SW 1271 (cell line): ENCODE measurements at places on chromosomes 2 and 18.

GRCh38 chr2:185921048-185921756 lies 182.6 kb downstream of the FSIP2 start:
- DNase-seq: no peak

- no peak for DNase-seq
Measured at GRCh38 chr18:35491700-35492077, 6.1 kb downstream of the INO80C start.

DNA sequence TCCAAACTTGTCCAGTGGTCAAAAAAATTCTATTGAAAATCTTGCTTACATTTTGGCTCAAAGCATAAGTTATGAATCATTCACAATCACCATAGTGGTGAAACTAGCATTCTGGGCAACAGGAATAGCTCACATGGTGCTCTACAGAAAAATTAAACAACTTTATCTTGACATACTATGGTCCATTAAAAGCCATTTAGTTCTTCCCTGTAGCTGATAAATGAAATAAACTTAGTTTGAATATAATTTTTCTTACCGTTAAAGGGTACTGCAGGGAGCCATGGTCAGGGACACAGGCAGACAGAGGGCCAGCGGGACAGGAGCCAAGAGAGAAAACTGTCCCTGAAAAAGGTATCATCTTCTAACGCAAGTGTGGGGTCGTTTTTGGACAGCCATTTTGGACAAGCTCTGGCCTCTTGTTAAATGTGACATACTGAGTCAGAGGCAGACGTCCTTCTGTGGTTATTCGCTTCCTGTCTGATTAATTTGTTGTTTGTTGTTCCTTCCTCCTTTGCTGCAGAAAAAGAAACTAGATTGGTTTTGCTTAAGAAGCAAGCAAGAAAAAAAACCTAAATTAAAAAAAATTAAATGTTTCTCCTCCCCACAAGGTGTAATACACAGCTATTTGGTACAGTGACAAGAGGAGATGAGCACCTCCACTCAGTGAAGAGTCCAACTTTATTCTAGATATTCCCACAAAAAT lies at the start of gene WIPF1:
TSS of gene WIPF1 (minus strand) at position 460 of the 703 bp plus-strand sequence. CDS start 12,231 bp downstream, outside the sequence.
- peak; percentile 57 for DNase-seq

DNA sequence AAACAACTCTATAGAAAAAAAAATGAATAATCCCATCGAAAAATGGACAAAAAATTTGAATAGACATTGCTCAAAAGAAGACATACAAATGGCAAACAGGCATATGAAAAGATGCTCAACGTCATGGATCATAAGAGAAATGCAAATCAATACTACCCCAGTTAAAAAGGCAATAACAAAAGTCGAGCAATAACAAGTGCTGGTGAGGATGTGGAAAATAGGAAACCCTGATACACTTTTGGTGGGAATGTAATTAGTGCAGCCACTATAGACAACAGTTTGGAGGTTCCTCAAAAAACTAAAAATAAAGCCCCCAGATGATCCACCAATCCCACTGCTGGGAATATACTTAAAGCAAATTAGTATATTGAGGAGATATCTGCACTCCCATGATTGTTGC lies 701.5 kb downstream of the NUP35 start:
- no peak for DNase-seq

- DNase-seq: no peak
Measured at GRCh38 chr18:71293322-71293721, 1004.5 kb downstream of the SOCS6 start.

- DNase-seq: no peak
Measured at GRCh38 chr18:36440614-36441013, 143.1 kb downstream of the FHOD3 start.

- DNase-seq: no peak
Measured at GRCh38 chr2:227674485-227674884, 7.9 kb downstream of the SCYGR5 start.

DNA sequence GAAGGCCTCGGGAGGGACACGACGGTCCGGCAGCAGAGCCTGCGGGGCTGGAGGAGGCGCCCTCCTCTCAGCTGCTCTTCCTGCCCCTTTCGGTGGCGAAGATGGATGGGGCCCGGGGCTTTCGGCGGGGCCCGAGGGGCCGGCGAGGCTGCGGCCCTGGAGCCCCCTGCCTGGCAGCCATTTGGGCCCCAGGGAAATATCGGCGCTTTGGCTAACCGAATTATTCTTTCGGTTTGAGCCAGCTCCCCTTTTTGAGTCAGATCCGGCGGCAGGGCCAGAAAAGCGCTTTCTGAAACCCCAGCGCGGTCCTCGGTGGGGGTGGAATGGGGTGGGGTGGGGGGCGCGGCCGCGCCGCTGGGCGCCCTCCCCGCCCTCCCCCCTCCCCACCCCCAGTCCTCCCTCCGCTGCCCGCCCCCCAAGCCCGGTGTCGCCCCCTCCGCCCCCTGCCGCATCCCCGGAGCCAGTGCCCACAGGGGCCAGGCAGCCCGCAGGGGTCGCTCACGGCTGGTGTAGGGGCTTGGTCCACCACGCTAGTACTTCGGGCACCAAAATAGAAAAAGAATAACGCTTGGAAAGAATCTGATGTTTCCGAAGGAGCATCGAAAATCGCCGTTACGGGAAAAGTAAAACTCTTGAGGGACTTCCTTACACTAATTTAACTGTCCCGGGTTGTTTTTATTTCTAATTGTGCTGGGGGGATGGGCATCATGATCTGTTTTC lies 9.1 kb upstream of the ARID5A start:
- no peak for DNase-seq

DNA sequence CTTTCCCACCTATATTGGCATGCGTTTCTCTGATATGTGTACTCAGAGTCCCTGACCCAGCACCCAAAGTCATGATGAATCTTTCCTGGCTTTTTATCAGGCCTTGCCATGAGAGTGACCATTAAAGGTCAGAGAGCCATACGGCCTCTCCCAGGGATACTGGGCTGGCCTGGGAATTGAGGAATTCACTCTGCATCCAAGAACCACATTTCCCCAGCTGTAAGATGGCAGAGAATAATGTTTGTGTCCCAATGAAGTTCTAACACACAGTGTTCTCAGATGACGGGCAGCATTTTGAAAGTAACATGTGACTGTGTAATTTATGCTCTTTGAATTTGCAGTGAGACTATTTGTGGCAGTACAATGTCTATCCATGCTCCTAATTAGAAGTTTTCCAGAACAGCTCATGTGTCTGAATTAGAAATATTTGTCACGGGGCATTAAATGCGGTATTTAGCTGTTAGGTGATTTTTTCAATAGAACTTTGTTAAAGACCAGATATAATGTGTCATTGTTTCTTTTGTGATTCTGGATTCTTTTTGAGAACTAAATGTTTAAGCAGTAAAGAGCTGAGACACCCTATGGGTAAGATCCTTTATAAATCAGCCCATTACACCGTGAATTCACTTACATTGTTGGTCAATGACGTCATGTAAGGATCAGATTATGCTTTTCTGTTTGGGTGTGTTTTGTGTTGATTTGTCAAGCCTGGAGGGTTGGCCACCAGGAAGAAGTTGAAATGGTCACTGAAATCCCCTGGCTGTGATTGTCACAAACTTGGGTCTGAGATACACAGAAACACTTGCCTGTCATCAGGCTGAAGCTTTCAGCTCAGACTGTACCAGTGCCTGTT lies 7.3 kb upstream of the SLC3A1 start:
- DNase-seq: no peak

DNA sequence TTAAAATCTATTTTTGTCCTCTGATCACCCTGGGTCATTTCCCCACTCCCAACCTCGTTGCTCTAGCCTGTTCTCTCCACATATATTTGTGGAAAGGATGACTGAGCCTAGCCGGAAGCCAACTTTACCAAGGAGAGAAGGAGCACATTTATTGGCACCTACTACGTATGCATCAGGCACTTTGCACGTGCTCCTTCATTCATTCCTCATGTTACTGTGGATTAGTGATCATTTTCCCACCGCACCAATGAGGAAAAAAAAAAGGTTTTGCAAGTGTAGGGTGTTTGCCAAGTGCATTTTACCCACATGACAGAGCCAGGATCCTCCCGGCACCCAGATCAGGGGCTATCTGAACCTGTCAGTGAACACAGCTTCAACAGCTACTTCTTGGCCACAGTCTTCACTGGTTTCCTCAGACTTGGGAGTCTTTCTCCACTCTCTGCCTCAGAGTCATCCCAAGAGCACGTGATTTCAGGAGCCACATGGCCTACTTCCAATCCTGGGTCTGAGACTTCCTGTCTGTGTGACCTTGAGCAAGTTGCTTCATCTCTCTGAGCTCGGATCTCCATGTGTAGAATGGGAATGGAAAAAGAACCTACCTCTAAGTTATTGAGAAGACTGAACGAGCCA lies 1.9 kb upstream of the C1QL2 start:
- no peak for DNase-seq

- DNase-seq: no peak
Measured at GRCh38 chr2:26579025-26579722, 62.0 kb downstream of the CIB4 start.

DNA sequence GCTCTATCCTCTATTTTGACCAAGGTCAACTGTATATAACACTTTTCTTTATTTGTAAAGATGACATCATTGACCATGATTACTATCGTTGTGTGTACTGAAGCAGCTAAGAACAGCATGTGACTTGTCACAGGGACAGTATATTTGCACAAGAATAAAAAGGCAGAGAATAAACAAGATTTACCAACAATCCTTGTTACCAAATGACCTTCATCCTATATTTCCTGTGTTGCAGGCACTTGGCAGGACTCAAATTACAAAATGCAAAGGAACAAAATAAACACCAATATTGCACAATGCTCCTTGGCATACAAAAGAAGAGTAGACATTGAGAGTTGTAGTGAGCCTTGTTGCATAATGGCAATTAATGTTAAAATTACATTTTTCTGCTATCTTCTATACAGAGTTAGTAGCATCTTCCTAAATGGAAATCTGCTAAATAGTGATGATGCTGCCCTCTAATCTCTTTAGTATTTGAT lies 61.8 kb downstream of the RFTN2 start:
- no peak for DNase-seq

GRCh38 chr18:44811572-44812125 lies 131.0 kb downstream of the SETBP1 start:
- no peak for DNase-seq

- no peak for DNase-seq
Measured at GRCh38 chr2:157938556-157938955, 62.4 kb upstream of the ACVR1 start.

DNA sequence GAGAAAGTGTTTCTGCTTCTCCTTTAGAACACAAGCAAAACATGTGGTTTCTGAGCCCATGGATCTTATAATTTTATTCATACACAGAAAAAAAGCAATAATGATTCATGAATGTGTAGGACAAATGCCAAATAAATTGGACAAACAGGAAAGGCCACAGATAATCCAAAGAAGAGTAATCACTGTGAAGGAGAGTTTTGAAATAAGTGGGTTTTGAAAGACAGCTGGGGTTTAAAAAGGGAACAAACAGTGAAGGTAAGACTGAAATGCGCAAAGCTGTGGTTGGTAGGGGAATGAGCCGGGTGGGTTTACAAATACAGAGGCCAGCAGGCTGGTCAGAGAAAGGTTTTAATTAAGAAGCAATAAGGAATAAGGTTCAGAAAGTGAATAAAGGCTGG lies 50.0 kb upstream of the MBOAT2 start:
- no peak for DNase-seq

DNA sequence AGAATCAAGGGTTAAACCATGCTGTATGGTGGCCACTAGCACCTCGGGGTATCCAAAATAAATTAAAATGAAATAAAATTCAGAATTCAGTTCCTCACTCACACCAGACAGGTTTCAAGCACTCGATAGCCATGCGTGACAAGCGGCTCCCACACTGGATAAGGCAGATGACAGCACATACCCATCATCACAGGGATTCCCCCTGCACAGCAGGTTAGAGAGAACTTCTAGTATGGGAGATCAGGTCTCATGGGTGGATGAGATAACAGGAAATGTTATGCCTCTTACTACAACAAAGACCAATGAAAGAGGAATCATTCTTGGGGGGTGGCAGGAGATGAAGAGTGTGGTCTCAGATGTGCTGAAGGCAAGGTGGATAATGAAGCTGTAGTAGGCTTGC lies 121.9 kb upstream of the ACAA2 start:
- DNase-seq: no peak

DNA sequence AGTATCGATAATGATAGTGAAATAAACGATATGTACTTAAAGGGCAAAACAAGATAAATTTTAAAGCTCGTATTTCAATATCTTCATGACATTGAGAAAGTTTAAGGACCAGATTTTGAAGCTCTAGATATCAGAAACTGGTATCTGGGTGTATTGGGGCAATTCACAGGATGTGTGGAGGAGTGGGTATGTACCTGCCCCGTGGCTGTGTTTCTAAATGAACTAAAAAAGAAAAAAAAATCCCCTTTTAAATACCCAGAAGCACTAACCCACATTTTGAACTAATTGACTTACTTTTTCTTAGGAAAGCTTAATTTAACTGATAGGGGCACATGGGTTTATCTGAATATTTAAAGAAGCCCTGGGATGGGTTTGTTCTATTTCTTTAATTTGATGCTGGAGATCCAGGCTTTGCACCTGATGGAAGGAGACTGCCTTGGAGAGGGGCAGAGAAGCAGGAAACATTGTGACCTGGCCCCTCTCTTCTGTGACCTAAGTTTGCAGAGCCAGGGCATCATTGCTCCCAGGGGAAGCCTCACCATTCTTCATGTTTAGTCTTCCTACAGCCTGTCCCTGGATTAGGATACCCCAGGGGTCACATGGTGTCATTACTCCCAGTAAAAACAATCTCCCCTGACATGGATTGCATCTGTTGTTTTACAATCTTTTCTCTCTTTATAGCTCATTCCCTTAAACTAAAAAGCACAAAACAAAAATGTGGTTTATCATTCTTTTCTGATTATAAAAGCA lies 7.6 kb upstream of the KCTD1 start:
- DNase-seq: no peak

DNA sequence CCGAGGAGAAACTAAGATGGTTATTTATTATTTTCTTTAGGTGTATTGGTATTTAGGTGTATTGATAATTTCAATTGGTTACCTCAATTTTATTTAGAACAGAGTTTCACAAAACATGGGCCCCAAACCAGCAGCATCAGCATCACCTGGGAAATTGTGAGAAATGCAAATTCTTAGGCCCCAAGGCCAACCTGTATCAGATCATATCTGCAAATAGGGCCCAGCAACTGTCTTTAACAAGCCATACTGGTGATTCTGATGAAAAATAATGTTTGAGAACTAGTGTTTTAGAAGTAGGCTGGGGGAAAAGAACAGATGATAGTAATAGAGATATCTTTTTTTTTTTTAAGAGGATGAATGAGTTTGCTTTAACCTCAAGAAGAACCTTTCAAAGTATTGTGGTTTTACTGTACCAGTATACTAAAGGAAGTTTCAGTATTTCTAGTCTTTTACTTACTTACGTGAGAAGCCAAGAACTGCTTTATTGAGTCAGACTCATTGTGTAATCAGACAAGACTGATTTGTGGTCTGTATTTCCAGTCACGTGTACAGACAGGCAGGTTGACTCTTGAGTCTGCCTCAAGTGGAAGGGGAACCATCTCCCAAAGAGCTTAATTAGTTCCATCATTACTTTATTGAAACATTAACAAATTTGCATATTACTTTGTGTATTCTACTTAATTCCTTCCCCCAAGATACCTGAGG lies 60.4 kb upstream of the GAREM1 start:
- DNase-seq: no peak

- no peak for DNase-seq
Measured at GRCh38 chr2:45283764-45284620, 274.7 kb upstream of the SIX2 start.

GRCh38 chr2:230758566-230759480 lies 46.2 kb downstream of the CAB39 start:
- DNase-seq: no peak
